ENCODE measurements at places on chromosomes 4 and X.

GRCh38 chrX:131728295-131729145 is 184.6 kb downstream of the OR13H1 start:
- DNase-seq = no peak

DNA sequence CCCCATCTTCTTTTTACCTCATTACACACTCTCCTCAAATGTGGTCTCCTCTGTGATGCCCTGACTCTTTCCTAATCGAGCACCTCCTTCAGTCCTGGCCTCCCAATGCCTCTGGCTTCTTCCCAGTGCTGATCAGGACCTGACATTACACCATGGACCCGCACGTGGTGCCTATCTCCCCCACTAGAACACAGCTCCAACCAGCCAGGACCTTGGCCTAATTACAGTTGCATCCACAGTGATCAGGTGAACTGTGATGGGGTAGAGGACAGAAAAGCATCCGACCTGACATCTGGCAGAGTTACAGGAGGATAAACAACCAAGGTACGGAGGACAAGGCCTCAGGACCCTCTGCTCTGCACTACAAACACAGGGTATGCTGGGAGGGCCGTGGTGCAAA is 12.4 kb downstream of the LYAR start:
- no peak for DNase-seq

DNA sequence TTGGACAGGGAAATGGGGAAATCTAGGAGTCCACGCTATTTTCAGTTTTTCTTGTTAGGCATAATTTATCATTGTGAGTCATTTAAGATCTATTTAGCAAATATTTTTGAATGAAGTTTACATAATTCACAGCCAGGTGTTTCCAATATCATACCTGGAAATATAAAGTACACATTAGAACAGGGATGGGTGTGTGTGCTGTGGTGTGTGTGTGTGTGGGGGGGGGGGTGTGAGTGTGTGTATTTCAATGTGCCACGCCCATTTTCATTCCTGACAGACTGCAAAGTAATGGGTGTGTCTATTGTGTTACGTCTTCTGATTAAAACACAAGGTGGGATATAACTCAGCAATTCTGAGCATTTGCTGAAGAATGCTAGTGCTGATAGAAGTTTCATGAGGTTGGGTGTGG is 33.2 kb downstream of the ARHGAP10 start:
- DNase-seq = no peak

DNA sequence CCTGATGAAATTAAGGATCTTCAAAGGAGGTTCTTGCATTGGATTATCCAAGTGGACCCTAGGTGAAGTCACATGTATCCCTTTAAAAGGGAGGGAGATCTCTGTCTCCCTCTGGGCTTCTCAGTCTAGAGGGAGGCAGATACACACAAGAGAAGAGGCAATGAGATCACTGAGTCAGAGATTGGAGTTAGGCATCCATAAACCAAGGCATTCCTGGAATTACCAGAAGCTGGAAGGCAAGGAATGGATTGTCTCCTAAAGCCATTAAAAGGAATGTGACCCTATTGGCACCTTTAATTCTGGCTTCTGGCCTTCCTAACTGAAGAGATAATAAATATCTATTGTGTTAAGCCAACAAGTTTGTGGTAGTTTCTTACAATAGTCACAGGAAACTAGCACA is 383.2 kb downstream of the PACRGL start:
- DNase-seq = no peak

DNA sequence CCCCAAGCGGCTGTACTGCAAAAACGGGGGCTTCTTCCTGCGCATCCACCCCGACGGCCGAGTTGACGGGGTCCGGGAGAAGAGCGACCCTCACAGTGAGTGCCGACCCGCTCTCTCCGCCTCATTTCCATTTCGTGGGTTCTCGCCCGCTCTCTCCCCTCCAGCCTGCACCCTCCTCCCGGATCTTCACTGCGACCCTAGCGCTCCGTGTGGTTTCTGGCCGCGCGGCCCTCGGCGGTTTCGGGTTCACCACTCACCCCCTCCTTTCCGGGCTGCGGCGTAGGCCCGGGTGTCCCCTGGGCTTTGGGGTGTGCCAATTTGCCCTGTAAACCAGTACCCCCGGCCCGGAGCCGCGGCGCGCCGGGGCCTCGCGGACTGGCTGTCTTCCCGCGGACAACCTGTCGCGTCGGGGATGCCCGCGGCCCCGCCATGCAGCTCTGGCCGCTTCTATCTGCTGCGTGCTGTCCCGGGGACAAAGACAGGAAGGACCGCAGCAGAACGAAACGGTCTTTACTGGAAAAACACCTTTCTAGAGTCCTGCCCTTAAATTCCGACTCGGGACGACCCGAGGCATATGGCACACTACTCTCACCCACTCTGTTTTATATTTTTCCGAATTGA is 737 bp downstream of the FGF2 start:
- DNase-seq = peak; percentile 12

DNA sequence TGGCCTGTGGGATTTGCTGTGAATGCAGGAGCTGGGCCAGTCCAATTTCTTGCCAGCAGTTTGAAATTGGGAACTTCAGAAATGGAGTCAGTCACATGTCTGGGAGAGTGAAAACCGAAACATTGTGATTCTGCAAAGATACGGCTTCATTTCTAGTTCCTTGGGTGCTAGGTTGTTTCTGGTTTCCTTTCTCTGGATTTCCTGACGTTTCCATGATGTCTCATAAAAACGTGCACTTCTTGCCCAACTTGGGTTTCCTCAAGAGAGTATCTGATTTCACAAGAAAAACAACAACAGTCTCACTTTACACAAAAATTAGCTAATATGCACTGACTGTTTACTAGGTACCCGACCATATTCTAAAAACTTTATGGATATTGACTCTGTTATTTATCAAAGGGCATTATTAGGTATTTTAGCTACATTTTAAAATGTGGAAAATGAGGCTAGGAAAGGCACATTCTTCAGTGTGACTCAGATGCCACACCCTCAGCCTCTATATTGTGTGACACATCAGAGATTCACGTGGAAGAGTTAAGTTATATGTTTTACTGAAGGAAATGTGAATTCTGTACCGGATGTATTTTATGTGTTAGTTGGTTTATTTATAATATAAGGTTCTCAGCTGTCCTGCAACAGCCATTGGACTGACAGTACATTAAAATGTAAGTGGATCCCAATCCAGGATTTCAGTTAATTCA is 225.0 kb upstream of the PUDP start:
- DNase-seq = no peak

GRCh38 chr4:123631786-123632692 is 235.4 kb downstream of the SPRY1 start:
- DNase-seq = no peak

- no peak for DNase-seq
These were observed 68.9 kb upstream of the NDP start for GRCh38 chrX:44042116-44042515.

DNA sequence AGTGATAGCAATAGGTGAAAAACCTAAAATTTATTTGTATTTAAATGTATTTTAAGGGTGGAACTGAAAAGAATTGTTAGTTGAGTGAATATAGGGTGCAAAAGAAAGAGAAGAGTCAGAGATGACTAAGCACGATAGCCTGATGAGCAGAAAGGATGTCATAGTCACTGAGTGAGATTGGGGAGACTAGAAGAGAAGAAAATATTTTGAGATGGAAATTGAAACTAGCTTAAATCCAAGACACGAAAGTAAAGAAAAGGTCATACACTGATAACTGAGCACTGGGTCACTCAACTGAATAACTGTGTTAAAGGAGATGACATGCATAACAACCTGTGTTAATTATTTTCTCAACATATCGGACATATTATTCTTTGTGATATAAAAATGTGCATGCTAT is 55.5 kb downstream of the SPANXN4 start:
- no peak for DNase-seq

DNA sequence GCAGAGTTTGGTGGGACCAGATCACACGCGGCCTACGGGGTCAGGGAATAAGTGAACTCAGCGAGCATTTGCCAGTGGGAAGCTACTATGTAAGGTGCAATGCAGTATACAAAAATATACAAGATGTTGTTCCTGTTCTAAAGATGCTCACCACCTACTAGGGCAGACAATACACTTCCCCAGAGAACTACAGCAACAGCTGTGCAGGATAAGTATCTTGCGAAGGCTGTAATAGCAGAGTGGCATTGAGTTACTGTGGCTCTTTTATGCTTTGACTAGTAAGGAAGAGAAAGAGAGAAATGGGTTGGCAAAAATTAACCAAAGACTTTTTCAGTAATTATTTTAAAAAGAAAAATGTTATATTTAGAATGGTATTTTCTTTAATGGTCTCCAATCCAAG is 61.2 kb downstream of the CDS1 start:
- DNase-seq = no peak

- DNase-seq = no peak
These were observed 288.2 kb upstream of the UGT8 start for GRCh38 chr4:114310296-114310925.

DNA sequence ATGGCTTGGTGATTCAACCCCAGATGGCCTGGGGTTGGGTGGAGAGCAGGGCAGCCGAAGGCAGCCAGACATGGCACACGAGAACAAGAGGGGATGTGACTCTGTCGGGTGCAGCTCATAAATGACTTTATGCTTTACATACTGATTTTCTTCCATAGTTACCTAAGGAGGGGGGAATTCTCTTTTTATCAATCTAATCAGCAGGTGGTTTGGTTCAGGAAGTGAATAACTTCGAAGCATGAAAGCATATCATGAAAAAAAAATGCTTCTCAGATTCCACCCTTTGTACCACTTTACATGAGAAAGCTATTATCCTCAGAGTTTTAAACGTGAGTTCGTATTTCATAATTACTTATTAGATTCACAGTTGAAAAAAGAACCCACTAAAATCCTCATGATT is 908.9 kb upstream of the LCORL start:
- no peak for DNase-seq

DNA sequence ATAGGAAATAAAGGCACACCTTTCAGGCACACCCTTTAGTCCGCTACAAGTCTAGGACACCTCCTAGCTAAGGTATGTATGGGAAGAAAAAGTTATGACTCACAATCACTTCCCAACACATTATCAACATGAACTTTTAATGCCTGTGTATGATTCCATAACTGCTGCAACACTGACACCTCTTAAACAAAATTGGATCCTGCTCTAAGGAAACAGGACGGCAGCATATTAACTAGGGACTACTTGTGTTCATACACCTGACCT is 2.4 kb upstream of the PPP3CA start:
- DNase-seq = no peak

- DNase-seq = no peak
These were observed 47.5 kb upstream of the SPANXN4 start for GRCh38 chrX:142978130-142978684.

GRCh38 chr4:82842593-82842992 is 44.0 kb upstream of the SCD5 start:
- DNase-seq = no peak

DNA sequence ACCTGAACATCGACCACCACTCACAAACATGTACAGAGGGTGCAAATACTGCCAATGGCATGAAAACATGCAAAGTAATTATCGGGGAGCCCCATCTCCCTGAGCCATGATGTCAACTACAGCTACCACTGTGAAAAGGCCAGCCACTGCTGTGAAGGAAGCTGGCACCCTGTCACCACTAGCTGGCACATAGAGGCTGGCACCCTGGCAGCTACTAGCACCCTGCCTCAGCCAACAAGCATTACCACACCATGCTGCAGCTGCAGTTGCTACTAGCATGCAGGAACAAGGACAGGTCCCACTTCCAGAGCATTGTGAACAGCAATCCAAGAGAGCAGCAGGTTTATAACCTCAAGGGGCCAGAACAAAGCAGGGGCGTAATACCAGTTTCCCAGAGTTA is 81.4 kb downstream of the PRR32 start:
- DNase-seq = no peak

DNA sequence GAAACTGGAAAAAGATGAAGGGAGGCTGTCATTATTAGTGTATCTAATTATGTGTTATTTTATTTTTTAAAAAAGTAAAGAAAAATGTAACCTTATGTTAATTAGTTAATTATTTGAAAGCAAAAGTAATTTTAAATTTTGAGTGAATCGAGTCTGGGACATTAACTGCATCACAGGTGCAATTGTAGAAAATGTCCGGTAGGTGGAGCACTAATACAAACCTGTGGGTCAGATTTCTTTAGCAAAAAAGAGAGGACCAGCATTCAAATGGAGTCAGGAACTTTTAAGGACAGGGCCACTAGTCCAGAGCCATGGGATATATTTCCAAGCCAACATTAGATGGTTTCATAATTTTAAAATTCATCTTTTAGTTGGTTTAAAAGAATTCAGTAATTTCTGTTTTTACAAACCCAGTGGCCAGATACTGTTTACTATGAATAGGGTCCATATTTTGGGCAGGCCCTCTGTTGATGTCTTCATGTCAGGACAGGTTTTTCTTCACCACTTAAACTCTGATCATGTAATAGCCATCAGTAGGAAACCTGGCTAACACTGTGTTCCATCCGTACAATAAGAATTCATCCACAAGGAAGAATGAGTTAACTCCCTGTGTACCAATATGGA is 27.2 kb downstream of the BST1 start:
- DNase-seq = peak; percentile 60

DNA sequence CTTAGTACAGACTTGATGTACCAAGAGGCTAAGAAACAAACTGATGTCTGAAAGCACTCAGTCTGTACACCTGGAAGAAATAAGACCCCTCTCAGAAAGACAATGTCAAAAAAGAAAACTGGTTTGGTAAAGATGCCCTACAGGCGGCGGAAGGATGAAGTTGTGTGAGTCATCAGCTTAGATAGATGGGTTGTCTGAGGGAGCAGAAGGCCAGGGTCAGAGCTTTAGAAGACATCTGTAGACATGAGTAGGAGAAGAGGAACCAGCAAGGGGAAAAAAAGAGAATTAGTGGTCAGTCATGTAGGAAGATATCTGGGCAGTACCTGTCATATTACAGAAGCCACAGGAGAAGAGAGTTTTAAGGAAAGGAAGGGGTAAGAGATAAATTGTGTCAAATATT is 8.3 kb downstream of the SRPX2 start:
- DNase-seq = no peak

DNA sequence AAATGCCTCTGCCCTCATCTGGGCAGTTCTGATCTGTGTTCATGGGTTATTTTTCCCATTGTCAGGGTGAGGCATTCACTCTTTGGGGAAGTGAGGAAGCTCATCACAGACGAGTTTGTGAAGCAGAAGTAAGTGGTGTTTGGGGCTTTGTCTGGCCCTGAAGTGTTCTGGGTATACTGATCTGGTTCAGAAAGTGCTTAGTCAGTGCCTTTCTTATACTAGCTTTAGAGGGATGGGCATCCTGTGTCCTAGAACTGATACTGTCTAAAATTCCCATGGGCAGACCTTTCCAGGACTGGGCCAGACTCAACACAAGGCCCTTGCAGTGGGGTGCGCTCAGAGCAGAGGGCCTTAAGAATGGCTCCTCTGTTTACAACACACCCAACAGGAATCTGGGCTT is 6.4 kb downstream of the TRO start:
- no peak for DNase-seq
